ENCODE measurements at places on chromosomes 5 and 9.

DNA sequence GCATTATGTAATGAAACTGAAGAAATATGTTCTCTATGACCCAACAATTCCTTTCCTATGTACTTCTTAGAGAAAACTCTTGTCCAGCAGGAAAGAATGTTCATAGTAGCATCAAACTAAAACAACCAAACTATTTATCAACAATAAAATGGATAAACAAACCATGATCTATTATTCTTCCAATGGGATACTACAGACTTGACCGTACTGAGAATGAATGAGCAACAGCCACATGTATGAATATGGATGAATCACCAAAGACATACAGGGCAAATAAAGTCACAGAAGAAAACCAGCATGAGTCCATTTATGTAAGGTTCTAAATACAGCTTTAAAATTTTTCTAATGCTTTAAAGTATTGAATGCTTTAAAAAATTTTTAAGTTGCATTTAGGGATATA is 73.6 kb upstream of the SUSD1 start:
- no peak for DNase-seq

DNA sequence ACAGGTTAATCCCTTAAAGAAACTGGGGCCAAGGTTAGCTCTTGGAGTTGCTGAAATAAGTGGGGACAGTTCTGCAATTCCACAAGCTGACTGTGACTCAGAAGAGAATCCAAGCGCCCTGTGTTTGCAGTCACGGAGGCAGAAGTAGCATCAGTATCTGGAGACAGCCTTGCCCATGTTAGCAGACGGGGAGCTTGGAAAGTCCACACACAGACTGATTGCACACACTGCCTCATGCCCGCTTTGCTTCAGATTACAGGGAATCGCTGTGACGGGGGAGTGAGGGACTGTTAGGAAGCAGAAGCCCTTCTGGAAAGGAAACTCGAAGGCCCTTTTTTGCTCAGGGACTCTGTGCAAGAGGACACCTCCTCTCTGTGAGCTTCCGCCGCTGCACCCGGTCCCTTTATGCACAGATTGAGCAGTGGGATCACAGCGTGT is 30.9 kb upstream of the PPP1R26 start:
- DNase-seq: no peak

DNA sequence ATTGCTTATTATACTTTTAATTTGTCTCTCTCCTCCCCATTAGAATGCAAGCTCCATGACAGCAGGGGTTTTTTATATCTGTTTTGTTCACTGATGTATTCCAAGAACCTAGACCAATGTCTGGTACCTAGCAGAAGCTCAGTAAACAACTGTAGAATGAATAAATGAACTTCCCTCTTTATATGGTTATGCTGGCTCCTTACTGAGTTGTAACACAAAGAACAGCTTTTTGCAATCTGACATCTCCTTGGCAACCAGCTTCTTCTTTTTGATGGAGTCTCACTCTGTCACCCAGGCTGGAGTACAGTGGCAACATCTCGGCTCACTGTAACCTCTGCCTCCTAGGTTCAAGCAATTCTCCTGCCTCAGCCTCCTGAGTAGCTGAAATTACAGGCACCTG is 13.6 kb downstream of the TRMO start:
- no peak for DNase-seq

DNA sequence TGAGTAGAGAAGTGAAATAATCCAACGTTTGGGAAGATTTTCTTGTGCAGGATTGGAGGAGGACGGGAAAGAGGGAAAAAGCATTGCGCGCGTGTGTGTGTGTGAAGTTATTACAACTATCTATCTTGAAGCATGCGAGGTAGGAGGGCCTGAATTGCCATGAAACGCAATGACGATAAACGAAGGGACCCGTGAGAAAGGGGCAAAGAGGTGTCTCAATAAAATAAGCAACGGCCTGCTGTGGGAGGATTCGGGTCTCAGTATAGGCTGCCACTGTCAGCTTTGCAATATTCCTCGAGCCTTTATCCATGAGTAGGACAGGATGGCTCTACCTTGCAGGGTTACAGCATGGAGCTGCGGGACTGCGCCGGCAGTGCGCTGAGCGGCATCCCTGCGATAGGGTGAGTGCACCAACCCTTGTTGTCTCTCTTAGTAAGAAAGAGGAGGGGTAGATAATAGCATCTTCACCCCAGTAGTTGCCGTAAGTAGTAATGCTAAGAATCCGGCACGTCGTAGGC is 631 bp upstream of the RCL1 start:
- DNase-seq: no peak

- no peak for DNase-seq
Measured at GRCh38 chr5:1110307-1111240, 1.3 kb downstream of the SLC12A7 start.

- no peak for DNase-seq
Measured at GRCh38 chr5:179276838-179277395, 68.3 kb downstream of the ADAMTS2 start.
